ENCODE measurements at places on chromosomes 12 and 14.
A peak's percentile ranks its signal among the peaks of the same experiment; 100 is the strongest.

- no peak for DNase-seq
Observed at GRCh38 chr12:1559676-1560091, 34.7 kb downstream of the FBXL14 start.

GRCh38 chr12:106766393-106766826, 8.1 kb upstream of the RIC8B start:
- DNase-seq: no peak

- DNase-seq: no peak
Observed at GRCh38 chr12:94041850-94042249, 106.5 kb upstream of the PLXNC1 start.

- DNase-seq: no peak
Observed at GRCh38 chr12:42237853-42238239, 202 bp downstream of the YAF2 start.

DNA sequence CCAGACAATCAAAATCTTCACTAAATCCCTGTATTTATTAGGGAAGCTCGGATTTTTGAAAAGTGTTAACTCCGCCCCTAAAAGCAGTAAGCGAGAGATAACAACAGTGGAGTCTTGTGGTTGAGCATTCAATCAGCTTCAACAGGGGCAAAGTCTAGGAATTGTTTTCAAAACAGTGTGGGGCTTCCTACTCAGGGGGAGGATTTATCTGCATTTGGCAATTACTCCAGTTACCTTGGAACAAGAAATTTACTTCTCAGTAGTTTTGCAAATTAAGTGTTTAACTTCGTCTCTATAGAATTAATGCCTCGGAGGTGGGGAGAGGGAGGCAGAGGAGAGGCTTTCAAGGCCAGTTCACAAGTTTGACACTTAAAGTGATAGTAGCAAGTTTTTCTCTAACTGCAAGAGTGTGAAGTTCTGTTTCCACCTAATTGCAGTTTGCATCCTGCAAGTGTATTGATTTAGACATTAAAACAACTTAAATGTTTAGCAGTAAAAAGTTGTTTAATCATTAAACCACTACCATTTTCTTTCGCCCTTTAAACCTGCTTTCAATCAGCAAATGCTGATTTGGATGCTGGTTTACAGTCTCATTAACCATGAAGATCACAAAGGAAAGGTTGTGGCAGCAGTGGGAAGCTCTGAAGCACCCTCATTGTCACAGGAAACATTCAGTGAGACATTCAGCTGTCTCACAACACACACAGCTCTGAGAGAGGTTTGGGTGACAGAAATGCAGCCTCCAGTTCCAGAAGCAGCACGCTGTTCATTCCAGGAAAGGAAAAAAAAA, 102.0 kb downstream of the HMGA2 start:
- peak; percentile 14 for DNase-seq

- no peak for DNase-seq
Observed at GRCh38 chr12:64660237-64661018, 50.1 kb downstream of the RASSF3 start.

GRCh38 chr12:3491938-3492792, 1.2 kb downstream of the PRMT8 start:
- DNase-seq: no peak

GRCh38 chr12:103930787-103931735, 851 bp downstream of the HSP90B1 start:
- DNase-seq: peak; percentile 61

- DNase-seq: no peak
Observed at GRCh38 chr14:63282997-63283883, 35.5 kb downstream of the GPHB5 start.

GRCh38 chr14:69619012-69619411, 7.6 kb downstream of the SUSD6 start:
- DNase-seq: no peak

- DNase-seq: no peak
Observed at GRCh38 chr12:21950649-21951048, 9.4 kb upstream of the ABCC9 start.

- DNase-seq: no peak
Observed at GRCh38 chr14:61911574-61911973, 149.4 kb downstream of the SNAPC1 start.

DNA sequence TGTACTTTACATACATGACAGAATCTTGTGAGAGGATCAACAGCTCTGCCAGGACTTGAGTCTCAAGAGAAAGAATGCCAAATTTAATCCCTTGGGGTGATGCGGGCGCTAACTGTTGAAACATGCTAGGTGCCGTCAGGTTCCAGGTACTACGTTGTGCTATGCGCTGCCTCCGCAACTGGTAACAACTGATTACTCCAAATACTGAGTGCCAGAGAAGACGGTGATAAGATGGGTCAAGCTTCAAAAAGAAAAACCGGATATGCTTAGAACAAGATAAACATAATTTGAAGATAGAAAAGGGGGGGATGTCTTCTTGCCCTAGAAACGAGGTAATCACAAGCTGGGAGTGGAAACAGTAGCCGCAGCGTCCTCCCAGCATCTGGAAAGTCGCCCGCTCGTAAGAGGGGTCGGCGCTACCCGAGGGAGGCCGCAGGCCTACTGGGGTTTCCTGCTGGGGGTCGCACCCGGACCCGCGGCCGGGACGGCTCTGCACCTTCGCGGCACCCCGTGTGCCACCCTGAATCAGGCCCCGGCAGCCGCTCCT, 678 bp downstream of the ZBTB25 start:
- DNase-seq: peak; percentile 35

DNA sequence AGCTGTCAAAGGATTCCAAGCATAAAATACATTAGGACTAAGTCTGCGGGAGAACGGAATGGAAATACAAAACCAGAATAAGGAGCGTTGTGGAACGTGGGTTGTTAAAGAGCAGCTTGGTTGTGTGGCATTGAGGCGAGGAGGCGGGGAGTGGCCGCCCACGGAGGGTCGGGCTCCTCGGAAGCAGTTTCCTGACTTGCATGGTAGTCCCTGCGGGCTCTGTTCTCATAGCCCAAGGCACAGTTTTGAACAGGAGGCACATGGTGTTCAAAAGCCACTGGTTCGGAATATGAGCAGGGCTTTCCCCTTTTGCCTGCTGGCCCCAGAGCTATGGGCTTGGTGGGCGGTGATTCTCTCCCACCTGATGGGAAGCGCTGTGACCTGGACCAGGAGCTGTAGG, 12.2 kb downstream of the DDX51 start:
- DNase-seq: no peak

DNA sequence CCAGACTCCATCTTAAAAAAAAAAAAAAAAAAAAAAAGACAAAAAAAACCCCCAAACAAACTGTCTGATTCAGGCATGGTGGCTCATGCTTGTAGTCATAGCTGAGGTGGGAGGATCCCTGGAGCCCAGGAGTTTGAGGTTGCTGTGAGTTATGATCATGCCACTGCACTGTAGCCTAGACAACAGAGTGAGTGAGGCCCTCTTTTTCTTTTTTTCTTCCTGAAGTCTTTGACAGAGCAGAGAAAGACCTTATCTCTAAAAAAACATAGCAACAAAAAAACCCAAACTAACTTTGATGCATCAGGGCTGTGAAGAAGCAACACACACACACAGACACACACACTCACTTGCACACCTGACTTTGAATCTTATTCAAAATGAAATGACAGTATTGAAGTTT, 7.7 kb upstream of the AMN1 start:
- DNase-seq: no peak

- DNase-seq: peak; percentile 71
Observed at GRCh38 chr12:98002887-98003493, 512.4 kb upstream of the TMPO start.

DNA sequence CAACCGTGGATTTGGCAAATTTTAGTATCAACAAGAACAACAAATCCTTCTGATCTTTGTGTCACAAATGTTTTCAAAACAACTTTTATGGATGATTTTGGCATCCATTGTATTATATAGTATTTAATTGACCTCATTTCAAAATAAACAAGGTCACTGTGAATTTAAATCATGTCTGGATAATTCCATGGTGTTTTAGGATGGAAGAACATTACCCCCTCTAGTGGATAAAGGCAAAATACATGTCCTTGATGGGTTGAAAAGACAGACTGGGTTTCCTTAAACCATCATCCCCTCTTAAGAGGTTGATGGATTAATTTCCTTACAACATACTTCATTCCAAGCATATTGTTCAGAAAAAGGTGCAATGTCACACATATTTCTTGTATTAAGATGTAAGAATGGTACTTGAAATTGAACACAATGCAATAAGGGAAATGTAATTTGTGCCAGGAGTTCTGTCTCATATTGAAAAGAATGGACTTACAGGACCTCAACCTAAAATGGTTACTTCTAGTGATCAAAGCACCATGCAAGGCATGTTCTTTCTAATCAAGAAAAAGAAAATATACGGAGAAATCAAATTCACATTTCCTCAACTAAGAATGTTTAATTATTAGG, 352.0 kb downstream of the BCAT1 start:
- DNase-seq: peak; percentile 74

DNA sequence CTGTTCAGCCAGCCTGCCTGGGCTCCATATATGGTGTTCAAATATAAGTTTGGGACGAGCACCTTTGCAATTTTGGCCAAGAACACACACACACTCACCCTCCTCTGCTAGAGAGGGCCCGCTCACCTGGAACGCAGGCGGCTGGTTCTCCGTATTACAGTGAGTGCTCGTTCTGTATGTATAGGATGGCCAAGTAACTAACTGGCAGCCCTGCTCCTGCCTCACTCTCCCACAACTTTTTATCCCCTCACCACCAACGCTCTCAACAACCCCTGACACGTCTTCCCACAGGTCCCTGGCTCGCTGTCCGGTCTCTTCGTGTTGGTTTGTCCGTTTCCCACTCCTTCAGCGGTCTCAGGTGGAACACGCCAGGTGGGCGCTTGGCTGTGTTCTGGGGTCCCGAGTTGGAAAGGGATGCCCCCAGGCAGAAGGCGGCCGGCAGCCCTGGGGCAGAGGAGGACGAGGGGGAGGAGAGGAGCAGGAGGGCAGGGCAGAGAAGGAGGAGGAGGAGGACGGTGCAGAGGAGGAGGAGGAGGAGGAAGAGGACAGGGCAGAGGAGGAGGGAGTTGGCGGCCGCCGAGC, 398 bp upstream of the MSRB3 start:
- DNase-seq: no peak

DNA sequence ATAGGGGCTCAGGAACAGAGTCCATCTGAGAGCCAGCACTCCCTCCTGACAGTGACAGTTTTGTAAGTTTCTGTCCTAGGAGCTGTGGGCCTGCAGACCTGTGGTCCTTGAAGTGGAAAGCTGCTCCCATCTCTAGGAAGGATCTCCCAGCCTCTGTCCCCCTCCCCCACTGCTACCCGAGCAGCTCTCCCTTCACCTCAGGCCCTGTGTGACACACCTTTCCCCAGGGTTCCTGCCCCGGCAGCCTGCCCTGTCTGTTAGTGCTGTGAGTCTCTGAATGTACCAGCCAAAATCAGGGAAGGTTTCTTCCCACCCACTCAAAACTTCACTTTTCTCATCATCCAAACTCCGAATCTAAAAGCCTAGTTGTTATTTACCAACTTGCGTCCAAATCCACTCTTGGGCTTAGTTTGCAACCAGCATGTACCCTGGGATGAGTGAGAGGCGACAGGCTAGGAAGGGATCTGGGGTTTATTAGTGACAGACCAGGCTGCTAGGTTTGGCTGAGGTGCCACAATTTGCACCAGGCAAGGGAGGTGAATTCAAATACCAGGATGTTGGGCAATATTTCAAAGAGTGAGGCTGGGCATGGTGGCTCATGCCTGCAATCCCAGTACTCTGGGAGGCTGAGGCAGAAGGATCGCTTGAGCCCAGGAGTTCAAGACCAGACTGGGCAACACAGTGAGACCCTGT, 39.9 kb downstream of the NINJ2 start:
- no peak for DNase-seq

DNA sequence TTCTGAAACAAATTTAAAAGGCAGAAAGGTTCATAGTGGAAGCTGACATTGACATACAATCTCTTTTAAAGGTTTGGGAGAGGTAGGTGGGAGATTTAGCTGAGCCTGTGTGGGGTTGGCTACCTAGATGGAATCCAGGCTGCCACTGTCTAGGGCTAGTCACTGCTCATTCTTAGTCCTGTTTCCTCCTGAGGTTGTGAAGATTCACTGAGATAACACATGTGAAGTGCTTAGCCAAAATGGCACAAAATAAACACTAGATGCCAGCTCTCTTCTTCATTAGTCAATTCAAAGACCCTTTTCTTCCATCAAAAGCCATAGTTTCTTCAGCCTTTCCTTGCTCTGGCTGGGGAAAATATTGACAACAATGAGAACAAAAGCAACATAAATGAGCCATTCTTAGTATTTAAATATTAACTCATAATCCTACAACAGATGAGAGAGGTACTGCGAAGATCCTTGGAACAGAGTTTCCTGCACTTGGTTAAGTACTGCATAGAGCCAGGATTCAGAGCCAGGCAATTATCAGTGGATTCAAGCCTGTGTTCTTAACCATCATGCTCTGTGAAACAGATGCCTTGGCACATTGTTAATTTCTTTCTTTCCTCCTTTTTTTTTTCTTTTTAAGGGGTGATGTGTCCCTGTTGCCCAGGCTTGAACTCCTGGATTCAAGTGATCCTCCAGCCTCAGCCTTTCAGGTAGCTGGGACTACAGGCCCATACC, 3.5 kb downstream of the MYF6 start:
- no peak for DNase-seq

DNA sequence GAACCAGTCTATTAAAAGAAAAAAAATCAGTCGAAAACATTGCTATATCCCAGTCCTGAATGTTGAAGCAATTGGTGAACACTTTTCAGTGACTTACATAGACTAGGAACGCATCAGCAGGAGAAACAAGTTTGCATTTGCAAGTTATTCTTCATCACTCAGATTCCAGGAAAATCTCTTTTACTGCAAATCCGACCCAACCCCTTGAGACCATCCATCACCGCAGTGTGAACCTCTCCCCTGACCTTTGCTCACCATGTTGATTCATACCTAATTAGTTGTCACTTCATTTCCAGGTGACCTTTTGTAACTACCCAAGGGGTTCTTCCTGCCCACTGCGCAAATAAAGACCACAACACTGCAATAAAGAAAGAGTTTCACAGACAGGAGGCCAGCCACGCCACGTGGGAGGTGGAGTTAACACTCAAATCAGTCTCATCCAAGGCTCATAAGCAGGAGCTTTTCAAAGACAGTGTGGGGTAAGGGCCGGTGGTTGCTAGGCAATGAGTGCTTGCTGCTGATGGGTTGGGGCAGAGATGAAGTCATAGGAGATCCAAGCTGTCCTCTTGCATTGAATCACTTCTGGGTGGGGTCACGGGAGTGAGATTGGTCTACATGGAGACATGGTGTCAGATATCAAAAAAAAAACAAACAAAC, 241.3 kb upstream of the TMEM132C start:
- DNase-seq: no peak

- DNase-seq: no peak
Observed at GRCh38 chr12:5817246-5817645, 127.8 kb downstream of the ANO2 start.

All from NAMALWA (cell line).